ENCODE measurements at places on chromosomes 5 and 9.

GRCh38 chr5:109105631-109106267 is 304.0 kb downstream of the PJA2 start:
- no peak for DNase-seq

DNA sequence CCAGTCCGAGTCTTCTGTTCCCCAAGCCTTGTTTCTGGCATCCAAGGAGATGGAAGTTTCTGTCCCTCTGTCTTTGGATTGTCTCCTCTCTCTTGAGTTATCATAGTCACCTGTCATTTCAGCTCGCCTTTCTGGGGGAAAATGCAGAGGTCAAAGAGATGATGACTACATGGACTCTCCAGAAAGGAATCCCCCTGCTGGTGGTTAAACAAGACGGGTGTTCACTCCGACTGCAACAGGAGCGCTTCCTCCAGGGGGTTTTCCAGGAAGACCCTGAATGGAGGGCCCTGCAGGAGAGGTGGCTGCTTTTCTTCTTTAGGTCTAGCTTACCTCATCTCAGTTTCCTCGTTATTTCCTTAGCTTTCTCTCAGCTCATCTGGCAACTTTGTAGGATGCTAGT is 25.1 kb downstream of the ERAP2 start:
- DNase-seq = no peak

DNA sequence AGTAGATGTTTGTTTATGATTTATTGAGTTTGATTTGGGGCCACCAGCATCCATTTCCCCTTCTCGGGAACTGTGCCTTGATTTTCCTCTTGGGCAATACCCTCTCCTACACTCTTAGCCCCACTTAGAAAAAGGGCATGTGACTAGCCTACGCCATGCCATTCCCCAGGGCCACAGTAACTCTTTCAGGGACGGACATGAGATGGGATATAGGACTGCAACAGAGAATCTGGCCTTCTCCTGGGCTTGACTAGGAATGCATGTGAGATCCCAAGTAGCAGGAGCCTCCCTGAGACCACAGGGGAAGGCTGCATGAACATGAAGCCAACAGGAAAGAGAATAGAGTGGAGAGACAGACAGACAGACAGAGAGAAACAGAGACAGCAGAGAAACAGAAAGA is 30.7 kb upstream of the SPARC start:
- no peak for DNase-seq

DNA sequence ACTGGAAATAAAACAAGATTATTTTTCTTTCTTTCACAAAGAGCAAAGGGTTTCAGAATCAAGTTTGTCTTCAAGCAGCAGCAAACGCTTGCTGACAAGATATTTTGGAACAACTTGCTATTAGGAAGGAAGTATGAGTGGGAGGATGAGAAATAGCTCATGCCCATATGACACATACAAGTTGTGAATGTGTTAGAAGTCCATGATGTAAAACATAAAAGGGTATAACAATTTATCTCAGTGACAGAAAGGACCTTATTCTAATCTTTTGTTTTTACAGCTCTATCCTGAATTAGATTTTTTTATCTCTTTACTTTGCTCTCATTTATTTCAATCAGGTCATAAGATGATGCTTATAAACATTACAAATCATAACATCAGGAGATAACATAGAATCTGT is 516.6 kb upstream of the MEF2C start:
- no peak for DNase-seq

- DNase-seq = no peak
These were observed 88.9 kb downstream of the LIFR start for GRCh38 chr5:38467353-38468040.

GRCh38 chr9:92561374-92562330 is 25.9 kb upstream of the ECM2 start:
- DNase-seq = no peak

GRCh38 chr9:114223564-114224246 is 68.4 kb downstream of the COL27A1 start:
- no peak for DNase-seq

DNA sequence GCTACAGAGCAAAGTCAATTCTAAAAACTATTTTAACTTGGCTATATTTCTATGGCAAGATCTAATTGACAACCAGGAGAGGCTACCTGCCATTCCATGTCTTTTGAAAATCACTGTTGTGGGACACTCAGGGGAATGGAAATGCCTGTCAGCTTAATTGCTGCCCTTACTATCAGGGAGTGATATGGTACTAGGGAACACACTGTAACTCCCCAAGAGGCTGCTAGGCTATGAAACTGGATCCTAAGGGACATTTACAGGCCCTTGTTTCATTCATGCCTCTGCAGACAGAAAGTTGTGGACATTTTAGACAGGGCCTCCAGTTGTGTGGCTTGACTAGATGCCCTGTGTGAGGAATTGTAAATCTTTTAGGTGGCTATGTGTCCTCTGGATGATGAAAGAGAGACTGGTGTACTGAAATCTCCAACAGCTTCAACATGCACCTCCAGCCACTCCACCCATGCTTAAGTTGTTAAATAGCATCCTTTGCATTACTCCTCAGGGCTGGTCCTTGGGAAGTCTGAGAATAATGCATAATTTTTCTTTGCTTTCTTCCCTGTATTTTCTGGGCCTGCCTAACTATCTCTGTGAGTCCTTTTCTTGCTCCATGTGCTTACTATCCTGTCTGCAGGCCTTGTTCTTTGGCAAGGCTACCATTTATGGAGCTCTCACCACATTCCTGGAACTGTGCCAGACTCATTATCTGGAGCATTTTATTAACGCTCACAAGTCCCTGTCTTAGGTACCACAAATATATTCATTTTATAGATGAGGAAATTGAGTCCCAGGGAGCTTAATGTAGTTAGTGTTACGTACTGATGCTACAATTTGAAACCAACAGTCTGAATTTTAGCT is 3.2 kb downstream of the MROH2B start:
- no peak for DNase-seq

DNA sequence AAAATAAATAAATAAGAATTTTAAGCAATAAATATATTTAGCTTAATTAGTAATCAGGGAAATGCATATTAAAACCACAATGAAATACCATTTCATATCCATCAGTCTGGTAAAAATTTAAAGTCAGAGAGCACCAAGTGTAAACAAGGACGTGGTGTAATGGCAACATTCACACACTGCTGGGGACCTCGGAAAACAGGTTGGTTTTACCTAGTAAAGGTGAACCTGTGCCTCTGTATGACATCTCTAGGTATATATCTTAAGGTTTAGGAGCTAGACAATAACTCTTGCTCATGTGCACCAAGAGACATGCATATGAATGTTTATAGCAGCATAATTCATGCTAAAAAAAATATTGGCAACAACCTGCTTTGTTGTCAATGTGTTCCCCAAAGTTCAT is 29.7 kb downstream of the FNBP1 start:
- no peak for DNase-seq

GRCh38 chr5:38124321-38124720 is 134.0 kb upstream of the EGFLAM start:
- DNase-seq = no peak

DNA sequence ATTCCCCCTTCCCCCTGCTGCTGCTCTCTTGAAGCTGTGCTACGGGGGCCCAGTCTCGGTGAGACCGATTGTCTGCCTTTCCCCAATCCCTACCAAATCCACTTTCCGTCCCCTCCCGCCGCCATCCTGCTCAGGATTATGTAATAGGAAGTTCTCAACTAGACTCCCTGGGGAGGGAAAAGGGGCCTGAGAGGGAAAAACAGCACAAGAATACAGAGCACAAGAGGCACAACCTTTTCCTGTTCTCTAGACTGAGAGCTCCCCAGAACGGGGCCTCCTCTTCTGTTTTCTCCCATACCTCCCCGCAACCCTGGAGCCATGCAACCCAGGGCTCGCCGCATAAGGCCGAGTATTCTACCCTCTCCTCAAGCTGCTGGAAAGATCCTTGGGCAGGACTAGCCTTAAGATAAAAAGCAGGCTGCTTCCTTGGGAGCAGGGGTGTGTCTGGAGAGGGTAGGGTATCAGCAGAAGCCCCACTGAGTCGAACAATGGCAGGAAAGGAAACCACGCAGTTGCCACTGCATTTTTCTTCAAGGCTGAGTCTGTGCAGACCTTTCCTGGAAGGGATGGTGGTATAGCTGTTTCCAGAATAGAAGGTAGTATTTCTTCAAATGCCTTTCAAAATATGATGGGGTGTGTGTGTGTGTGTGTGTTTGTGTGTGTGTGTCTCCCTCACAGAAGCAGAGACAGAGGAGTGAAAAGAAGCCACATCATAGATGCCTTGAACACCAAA is 12.9 kb downstream of the MYORG start:
- no peak for DNase-seq

- DNase-seq = no peak
These were observed 48.0 kb downstream of the ZNF366 start for GRCh38 chr5:72459089-72459661.

DNA sequence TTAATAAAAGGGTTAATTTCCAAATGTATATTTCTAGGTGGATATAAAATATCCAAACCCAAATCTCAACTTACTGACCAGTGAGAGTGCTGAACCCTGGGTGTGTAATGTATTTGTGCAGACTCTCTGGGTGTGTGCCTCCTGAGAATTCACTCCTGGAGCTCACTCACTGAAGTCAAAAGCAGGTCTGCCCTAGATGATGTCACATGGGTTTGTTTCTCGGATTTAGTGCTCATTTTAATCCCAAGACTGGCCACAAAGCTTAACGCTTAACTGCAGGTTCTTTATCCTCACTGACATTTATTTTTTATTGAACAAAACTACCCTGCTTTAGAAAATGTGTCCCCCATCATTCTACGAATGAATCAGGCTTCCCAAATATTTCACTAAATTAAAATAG is 179.4 kb downstream of the PPP2R2B start:
- no peak for DNase-seq

DNA sequence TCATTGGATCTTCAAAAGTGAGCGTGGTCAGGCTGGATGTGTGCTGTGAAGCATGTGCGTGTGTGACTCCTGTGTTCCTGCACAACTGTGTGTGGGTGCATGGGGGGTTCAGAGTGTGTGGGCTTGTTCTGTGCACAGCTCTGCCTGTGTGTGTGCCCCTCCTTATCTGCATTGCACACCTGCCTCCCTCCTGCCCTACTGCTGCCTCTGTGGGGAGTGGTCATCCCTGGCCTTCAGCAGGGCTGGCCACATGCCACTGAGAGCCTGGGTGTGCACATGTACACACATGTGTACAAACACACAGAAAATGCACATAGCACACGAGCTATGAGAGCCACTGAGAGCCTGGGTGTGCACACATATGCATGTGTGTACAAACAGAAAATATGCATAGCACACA is 92.1 kb downstream of the CACNA1B start:
- DNase-seq = no peak

DNA sequence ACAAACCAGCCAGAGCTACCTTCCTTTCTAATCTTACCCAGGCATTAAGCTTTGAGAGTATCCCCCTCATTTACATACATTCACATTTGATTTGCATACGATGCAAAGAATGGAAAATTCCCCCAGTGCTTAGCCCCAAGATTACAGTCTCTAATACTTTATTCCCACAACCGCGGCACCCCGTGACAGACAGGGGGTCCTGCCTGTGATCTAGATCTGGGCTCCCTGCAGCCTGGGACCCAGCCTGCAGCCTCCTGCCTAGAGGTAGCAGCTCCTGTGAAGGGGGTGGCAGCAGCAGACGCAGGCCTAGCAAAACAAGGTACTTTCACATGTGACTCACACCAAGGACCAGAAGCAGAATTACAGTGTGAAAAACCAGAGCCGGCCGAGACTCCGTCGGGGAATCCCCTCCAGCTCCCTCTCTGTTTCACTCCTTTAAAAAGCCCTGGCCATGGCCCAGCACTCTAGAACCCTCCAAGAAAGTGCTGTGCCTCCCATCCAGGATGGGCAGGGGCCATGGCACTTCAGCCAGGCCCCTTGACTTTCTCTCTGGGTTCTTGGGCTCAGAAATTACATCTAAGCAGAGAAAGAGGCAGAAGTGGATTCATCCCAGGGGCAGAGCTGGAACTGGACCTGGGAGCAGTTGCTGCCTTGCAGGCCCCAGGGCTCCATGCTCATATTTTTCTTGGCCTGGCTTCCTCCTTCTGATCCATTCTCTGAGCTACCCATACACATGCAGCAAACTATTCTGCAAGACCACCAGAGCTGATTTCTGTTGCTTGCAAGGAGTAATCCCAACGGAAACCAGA is 14.0 kb upstream of the TCF7 start:
- DNase-seq = peak; percentile 62

GRCh38 chr9:94922098-94922607 is 195.7 kb downstream of the AOPEP start:
- no peak for DNase-seq

- no peak for DNase-seq
These were observed 815 bp downstream of the ANXA6 start for GRCh38 chr5:151156507-151157420.

DNA sequence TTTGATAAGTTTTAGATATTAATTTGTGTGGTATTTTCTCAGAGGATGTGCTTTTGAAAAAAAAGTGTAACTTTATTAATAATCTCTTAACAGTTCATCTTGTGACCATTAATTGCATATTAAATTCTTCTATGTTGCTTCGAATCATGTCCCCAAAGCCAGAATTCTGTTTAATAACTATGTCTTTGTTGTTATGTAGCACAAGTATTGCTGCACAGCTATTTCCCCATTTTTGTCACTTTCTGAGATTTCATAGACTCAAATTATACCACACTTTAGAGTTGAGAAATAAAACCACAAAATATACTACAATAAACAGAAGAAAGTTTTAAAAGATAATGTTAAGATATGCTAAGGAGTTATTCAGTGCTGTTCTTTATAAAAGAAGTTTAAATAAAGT is 2.8 kb downstream of the MEF2C start:
- no peak for DNase-seq

DNA sequence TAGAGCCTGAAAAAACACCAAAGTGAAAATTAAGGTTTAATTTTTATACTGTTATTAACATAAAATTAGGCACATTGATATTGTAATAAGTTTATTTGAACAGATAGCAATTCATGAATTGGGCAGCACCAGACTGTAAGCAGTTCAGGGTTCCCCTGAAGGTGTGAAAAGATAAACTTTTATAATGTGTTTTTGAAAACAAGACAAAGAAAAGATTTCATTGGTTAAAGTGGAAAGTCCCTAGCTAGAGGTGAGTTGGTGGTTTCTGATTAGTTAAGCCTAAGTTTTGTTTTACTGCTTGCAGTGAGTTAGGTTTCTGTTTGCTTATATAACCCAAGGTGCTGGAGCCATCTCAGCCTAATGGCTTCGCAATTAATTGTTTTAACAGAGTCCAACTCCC is 96.5 kb upstream of the RPS23 start:
- no peak for DNase-seq

All from activated CD4-positive, CD25-positive, alpha-beta regulatory T cell treated with anti-CD3 and anti-CD28 coated beads, Interleukin-2, amount 50 U/mL, for 16 hours (primary cell).